ENCODE measurements at places on chromosomes 1 and 21.

DNA sequence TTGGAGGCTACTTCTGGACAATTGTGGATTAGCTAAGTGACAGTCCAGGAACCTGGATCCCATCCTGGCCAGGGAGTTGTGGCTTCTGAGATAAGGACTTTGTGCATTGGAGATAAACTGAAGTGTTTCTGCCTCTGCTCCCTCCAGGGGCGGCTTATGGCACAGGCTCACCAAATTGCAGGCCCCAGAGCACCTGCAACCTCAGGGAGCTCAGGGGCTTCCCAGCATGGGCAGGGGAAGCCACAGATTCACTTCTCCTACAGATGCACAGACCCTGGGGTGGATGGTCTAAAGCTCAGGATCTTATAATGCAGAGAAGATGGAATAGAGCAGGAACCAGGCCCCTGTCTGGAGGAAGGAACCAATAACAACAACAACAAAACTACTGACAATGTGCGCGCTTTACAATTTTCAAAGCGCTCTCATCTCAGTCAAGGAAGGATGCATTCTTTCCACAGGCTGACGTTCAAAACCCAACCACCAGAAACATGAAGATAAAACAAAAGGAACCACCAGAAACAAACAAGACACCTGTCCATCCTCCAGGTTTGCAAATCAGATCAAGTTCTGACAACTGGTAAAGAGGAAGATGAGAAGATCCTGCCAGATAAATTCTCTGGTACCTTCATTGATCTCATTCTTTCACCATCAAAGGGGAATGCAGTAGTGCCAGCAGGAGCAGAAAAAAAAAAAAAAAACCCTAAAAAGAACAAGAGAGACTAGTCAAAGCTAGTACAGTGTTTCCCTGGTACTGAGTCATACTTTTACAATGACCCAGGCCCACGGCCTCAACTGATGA lies 121.0 kb upstream of the IRF2BP2 start:
- DNase-seq, result no peak

DNA sequence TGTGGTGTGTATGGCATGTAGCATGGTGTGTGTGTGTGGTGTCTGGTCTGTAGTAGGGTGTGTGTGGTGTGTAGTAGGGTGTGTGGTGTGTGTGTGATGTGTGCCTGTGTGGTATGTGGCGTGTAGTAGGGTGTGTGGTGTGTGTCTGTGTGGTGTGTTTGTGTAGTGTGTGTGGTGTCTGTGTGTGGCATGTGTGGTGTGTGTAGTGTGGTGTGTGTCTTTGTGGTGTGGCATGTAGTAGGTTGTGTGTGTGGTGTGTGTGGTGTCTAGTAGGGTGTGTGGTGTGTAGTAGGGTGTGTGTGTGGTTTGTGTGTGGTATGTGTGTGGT lies 85.5 kb downstream of the SYT2 start:
- no peak for DNase-seq

GRCh38 chr1:151513626-151514121 lies 2.5 kb downstream of the CGN start:
- DNase-seq, result peak; percentile 46

DNA sequence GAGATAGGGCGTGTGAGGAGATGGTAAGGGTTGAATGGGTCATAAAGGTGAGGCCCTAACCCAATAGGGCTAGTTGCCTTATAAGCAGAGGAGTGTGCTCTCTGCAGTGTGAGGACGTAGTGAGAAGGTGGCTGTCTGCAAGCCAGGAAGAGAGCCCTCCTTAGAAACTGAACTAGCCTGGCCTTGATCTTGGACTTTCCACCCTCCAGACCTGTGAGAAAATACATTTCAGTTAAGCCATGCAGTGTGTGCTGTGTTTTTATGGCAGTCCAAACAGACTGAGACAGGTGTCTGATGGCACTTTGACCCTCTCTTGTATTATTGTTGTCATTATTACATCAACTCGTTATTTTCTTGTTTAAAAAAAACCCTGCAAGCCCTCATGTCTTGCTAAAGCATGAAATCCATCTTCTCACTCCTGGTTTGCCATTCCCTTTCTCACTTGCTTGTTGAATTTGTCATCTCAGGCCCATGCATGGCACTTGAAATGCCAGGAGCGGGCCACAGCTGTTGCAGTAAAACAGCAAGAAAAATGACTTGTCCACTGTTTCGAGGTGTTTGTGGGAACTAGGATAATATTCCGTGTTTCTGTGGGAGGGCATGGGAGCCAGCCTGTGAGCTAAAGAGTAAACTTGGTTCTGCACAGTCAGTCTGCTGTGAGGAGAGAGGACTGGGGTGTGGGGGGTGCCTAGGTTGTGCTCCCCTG lies 78.6 kb downstream of the STUM start:
- no peak for DNase-seq

DNA sequence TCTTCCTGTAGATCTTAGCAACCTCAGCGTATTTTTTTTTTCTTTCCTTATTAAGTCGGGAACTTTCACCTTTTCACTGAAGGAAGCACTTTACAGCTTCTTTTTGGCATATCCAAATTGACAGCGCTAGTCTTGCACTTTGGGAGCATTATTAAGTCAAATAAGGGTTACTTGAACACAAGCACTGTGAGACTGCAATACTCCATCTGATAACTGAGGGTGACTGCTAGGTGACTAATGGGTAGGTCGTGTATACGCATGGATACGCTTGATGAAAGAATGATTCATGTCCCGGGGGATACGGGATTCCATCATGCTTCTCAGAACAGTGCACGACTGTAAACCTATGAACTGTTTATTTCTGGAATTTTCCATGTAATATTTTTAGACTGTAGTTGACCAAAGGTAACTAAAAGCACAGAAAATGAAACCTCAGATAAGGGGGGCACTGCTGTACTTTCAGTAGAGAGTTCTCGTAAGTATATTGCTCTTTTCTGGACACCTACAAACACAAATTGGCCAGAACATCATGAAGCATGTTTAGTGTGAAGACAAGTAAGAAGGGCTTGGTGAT lies 364.7 kb downstream of the SMYD3 start:
- no peak for DNase-seq

DNA sequence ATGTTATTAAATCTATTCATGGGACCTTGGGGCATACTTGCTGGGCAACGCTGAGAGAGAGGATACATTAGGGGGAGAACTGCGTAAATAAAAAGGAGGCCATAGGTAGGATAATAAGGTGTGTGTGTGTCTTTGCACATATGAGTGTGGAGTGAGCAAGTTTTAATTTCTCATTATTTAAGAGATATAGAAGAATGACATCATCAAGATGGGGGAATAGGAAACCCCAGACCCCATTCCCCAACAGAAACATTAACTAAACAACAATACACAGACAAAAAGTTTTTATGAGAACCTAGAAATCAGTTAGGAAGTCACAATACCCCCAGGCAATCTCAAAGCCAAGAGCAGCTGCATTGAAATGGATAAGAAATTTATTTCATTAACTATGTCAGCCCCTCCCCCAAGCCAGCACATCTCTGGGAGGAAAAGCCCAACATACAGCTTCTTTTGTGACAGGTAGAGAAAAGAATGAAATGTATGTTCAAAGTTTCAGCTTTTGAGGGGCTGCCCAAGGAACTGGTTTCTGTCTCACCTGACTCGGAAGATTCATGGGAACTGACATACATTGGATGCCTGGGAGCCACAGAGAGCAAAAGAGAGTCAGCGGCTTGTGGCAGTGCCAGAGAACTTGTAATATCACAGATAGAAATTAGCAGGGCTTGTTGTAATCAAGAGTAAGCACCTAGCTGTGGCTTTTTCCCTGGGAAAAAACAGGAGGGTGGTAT lies 234.3 kb upstream of the NFIA start:
- no peak for DNase-seq

- no peak for DNase-seq
Measured at GRCh38 chr1:25150985-25151495, 81.3 kb downstream of the SYF2 start.

- no peak for DNase-seq
Measured at GRCh38 chr21:40765811-40766210, 81.1 kb downstream of the DSCAM start.

Measured in kidney capillary endothelial cell (primary cell).